RPMI7951 (cell line): ENCODE measurements at places on chromosomes 4 and X.

DNA sequence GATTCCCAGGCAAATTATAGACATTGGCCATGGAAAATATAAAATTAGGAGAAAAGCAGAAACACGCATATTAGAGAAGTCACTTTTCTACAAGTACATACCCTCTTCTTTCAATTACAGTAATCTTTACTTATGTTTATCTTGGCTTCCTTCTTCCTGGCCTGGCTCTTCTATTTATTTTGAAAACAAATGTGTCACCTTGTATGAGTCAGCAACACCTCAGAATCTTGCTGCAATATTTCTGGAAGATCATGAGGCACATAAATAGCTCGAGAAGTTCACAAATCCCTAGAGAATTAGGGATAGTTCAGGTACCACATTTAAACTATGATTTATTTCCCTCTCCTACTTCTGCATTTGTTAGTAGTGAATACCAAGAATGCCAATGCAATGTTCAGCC, 124.6 kb downstream of the ANOS1 start:
- DNase-seq = no peak

- DNase-seq = peak; percentile 12
These were observed 132.2 kb upstream of the NDP start for GRCh38 chrX:44105228-44105913.

- no peak for DNase-seq
These were observed 235.6 kb downstream of the TRIML1 start for GRCh38 chr4:188374871-188375270.

- no peak for DNase-seq
These were observed 193.9 kb upstream of the GPC4 start for GRCh38 chrX:133609166-133609565.

- DNase-seq = peak; percentile 13
These were observed 6.9 kb upstream of the HELT start for GRCh38 chr4:185011408-185011807.

DNA sequence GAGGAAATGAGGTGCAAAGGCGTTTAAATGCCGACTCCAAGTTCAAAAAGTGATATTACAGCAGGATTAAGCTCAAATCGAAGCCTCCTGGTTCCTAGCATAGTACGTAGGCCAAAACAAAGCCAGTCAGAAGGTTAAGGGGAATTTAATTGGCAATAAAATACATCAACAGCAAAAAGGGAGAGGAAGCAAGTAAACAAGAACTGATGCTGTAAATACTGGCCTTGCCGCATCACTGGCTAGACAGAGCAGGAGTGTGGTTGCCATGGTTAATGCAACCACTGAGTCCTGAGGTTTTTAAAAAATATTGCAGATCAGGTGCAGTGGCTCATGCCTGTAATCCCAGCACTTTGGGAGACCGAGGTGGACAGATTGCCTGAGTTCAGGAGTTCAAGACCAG, 63.2 kb upstream of the FBXW7 start:
- DNase-seq = no peak
